ENCODE measurements at places on chromosomes 11 and 22. TPM values are rescaled to one million over a fixed set of nuclear protein-coding genes. Genes with fewer than 3 reads are reported as not detected.

Gene ADORA2A
- 29.0 TPM for total RNA-seq

Gene CARD18
- not detected for total RNA-seq

Gene TIGD3
- 0.79 TPM for total RNA-seq

Gene RBX1
- 71.5 TPM for total RNA-seq

Gene MYH9
- 1,009 TPM for total RNA-seq

Gene PLA2G3
- total RNA-seq, result not detected

Gene LYVE1
- total RNA-seq, result not detected

Gene WNT11
- total RNA-seq, result not detected

Gene RCOR2
- total RNA-seq, result 0.40 TPM

Gene INCENP
- total RNA-seq, result 200 TPM

Gene VPREB1
- not detected for total RNA-seq

Gene OR8G1
- total RNA-seq, result not detected

Gene MMP8
- not detected for total RNA-seq

Gene TAGLN
- total RNA-seq, result 3.1 TPM

Gene OR5B21
- total RNA-seq, result 0.37 TPM

Gene TBX1
- not detected for total RNA-seq

All from activated CD4-positive, alpha-beta T cell treated with anti-CD3 and anti-CD28 coated beads, Interleukin-2, amount 10 ng/mL, durations not matched to agents 7 days and 5 days (primary cell).